NCI-H2029 treated with DMSO at 0.1 percent for 48 hours (cell line): ENCODE measurements at places on chromosomes 5 and 9.

DNA sequence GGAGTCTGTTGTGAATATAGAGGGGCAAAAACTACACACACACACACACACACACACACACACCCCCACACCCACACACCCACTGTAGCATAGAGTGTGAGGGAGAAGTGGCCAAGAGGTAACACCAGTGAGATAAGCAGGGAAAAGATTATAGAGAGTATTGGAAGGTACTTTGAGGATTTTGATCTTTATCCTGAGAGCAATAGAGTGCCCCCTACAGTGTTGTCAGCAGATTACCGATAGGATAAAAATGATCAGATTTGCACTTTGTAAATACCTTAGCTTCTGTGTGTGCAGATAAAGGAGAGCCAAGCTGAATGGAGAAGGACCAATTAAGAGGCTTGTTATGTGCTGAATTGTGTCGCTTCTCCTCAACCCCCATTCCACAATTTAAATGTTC is 32.3 kb downstream of the ERCC6L2 start:
- no peak for DNase-seq

GRCh38 chr9:132114102-132114707 is 34.5 kb upstream of the MED27 start:
- no peak for DNase-seq

- no peak for DNase-seq
Observed at GRCh38 chr9:137461663-137462395, 2.7 kb upstream of the NSMF start.

DNA sequence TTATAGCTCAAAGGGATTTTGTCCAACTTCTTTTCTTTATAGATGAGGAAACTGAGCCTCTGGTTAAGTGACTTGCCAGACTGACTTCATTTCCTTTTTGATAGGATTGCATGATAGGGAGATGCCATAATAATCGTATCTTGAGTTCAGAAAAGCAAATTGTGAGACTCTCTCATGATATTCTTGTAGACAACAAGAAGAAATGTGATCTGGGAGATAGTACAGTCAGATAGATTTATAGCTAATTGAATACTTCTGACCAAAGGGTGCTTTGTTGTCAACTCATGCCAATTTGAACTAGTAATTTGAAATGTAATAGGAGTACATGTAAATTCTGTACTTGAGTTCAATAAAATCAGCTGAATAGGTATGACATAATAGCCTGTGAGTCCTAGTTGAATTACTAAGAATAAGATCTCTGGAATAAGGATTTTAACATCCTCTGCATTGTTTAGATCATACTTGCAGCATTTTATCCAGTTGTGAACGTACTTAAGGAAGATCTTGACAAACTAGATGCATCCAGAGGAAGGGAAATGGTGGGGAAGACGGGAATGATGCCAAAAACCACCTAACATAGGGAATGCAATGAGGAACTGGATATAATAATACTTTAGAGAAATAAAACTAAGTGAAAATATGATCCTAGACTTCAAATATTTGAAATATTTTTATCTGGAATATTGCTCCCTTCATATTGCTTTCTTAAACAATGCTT is 25.5 kb downstream of the CWC27 start:
- DNase-seq: no peak

DNA sequence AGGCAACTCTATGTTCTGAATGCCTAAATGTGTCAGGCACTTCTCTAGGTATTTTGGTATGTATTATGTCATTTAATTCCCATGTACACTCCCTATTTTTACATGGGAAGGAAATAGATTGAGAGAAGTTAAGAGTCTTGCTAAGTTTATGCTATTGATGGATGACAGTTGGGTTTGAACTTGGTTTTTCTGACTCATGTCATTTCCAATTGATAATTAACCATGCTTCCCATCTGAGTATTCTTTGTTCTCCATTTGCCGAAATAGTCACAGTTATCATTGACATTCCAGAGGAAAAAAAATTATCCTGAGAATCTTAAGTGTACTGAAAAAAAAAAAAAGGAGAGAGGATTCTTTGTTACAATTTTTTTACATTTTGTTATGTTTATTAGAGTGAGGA is 23.1 kb upstream of the DMRTA1 start:
- DNase-seq: no peak

GRCh38 chr9:92752812-92753404 is 11.7 kb downstream of the BICD2 start:
- DNase-seq: no peak
